ENCODE measurements at places on chromosomes 4 and X.

- DNase-seq = no peak
Observed at GRCh38 chr4:16079046-16079445, 4.8 kb downstream of the PROM1 start.

DNA sequence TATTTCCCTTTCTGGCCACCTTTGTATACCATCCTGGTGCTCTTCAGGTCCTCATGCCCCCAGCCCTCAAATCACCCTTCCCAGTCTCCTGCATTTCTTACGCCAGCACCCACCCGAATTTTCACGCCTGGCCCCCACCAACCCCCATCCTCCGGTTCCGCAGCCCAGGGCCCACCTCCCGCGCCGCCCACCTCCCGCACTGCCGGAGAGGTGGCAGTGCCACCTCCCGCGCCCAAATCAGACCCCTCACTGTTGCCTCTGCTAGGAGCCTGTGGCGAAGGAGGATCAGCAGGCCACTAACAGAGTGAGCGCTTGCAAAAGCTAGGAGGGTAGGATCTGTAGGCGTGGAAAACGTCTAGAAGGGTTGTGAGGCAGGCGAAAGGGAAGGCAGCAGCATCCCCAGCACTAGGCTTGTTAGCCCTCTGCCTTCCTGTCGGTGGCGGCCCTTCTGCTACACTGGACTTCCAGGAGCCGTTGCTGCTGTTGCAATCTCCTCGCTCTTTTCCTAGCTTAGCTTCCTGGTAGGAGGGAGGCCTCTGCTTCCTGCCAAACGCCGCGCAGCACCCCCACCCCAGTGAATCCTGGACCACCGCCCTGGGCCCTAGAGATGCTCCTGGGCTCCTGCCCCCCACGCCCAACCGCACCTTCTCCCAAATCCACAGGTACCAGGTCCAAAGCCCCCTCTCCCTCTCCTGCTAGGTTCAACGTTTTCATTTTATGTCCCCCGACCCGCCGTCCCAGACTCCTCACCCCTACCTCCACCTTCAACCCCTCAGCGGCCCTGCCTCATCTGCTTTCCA, 51.0 kb downstream of the SPIN2B start:
- DNase-seq = no peak

- DNase-seq = no peak
Observed at GRCh38 chr4:39037941-39038340, 5.7 kb upstream of the TMEM156 start.

GRCh38 chr4:91984466-91984865, 319.3 kb upstream of the GRID2 start:
- no peak for DNase-seq

Measured in stimulated activated CD8-positive, alpha-beta memory T cell treated with anti-CD3 and anti-CD28 coated beads, Interleukin-7, amount 100 ng/mL, for 48 hours (primary cell).